ENCODE measurements at places on chromosomes 1 and 21.

- DNase-seq, result no peak
These were observed 27.0 kb downstream of the SDC3 start for GRCh38 chr1:30881319-30882181.

GRCh38 chr1:229993894-229994293 is 73.1 kb upstream of the GALNT2 start:
- no peak for DNase-seq

- DNase-seq, result no peak
These were observed 48.1 kb downstream of the NGF start for GRCh38 chr1:115289940-115290339.

DNA sequence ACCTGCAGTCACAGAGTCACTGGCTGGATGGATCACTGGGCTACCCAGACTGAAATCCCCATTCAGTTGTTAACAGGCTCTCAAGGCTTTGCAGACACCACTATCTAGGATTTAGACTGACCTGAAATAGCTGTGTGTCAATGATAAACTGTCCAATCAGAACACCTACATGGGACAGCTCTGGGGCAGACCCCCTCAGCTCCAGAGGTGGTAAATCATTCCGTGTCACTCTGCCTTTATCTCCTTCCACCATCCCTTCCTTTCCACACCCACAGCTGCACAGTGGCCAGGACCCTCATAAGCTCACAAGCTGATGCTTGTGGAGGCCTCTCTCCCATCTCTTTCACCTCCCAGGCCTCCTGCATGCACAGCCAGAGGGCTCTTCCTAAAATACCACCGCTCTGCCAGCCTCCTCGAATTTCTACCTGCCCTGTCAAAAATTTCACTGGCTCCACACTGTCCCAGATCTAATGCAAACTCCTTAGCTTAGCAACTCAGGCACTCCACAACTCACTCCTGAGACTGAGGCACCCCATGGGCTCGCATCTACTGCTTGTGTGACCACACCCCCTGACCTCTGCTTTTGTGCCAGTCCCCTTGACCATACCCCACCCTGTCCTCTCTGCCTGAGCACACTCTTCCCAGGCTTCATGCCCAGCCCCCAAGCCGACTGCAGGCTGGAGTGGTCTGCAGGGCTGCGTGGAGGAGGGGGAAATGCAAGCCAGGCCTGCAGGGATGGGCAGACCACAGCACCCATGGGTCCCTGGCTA is 5.8 kb downstream of the CAPZB start:
- DNase-seq, result no peak

- DNase-seq, result no peak
These were observed 20.7 kb downstream of the ITGB2 start for GRCh38 chr21:44899768-44900558.

DNA sequence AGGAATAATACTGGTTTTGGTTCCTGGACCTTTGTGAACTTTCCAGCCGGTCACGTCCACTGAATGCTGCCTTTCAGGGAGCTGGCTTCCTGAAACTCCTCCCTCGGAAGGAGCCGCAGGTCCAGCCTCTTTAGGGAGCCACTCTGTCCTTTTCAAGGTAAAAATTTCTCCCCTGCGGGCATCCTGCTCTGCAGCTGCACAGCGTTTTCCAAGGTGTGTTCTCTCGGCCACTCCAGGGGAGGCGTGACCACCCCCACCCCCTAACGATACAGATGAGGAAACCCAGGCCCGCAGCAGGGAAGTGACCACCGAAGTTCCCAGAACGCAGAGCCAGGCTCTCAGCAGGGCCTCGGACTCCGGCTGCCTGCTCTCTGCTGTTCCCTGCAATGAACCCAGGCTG is 21.5 kb downstream of the PADI2 start:
- DNase-seq, result no peak

GRCh38 chr1:164918140-164918539 is 359.2 kb downstream of the PBX1 start:
- DNase-seq, result no peak

DNA sequence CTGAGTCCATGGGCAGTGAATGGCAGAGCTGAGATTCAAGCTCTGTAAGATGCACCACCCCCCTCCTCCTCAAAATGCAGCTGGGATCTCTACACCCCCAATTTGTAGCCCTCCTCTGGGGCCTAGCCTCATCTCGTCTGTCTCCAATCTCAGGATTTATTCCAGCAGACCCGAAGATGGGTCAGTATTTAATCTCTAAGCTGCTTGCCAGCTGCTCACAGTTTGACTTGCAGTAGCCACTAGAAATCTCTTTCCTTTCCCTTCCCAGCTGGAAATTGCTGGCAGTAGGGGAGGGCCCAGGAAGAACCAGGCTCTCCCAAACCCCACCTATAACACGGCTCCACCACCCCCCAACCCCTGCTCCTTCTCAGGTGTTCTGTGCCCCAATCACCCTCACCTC is 1.5 kb downstream of the LACTBL1 start:
- no peak for DNase-seq

- no peak for DNase-seq
These were observed 898.6 kb downstream of the AMY1C start for GRCh38 chr1:104648269-104648691.

GRCh38 chr21:25412100-25412499 is 195.2 kb downstream of the MRPL39 start:
- no peak for DNase-seq

- no peak for DNase-seq
These were observed 71.5 kb downstream of the SMYD3 start for GRCh38 chr1:246435421-246436041.

DNA sequence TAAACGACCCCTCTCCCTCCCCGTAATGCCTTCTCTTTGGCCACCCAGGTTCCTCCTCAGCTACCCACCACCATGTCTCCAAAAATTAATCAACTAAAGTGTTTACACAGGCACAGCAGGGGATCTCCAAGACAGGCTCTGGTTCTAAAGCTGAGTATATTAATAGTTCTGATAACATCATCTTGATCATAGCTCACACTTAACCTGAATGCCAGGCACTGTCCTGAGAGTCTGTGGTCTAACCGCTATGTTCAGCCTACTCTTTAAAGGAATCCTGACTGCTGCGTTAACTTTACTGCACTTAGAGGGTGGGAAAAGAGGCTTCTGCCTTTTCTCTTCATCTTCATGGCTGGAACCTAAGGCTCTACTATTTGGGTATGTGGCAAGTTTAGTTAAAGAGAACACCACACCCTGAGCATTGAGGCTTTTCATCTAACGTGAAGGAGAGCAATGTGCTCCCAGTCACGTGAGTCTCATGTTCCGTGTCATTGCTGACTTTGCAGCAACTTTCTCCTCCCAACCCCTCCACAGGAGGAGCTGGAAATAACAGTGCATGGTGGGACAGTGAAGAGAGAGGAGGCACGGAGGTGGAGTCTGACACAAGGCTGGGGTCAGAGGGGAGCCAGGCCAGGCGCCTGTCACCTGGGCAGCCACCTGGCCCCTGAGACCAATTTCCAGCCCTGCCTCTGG is 86.4 kb downstream of the FAM78B start:
- no peak for DNase-seq

GRCh38 chr21:33433425-33434114 is 30.4 kb downstream of the IFNGR2 start:
- DNase-seq, result no peak

DNA sequence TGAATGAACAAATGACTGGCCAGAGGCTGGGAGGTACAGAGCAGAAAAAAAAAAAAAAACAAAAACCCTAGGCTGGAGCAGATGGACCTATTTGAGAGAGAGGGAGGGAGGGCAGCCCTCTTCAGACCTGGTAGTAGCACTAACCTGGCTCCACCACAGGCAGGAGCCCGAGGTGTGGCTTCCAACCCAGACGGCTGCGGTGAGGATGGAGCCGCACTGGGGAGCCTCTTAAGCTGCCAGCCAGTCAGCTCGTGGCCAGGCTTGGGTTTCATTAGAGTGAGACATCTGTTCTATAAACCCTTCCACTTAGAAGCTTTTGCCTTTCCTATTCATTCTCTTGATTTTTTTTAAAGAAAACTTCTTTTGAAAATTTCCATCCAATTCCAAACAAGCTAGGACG is 16.8 kb downstream of the LGR6 start:
- DNase-seq, result no peak

DNA sequence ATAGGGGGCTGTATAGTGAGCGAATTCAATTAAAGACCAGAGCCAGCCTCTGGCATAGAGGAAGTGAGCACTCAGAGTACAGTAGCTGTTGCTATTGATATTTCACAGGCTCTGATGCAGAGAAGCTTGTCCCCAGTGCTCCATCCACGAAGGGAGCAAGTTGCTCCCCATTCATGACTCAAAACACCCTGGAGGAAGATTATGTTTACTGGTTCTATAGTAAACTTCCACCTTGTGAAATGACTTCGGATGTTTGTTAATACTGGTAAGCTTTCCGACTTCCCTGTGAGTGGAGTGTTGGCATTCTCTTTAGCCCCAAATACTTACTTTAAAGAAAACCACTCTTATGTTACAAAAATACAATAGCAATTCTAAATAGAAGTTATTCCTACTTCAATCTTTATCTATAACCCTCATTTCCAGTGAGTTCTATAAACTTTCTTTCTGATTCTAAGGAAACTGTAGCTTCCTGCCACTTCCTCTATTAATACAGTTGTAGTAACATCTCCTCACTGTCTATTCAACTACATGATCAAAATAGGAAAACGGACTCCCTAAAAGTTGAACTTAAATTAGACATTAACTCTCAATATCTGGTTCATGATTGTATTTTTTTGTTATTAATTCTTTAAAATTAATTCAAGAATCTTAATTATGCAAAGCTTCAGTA is 46.4 kb downstream of the ZNF281 start:
- no peak for DNase-seq

GRCh38 chr1:108955881-108956280 is 7.4 kb downstream of the CLCC1 start:
- no peak for DNase-seq

GRCh38 chr1:37752583-37753471 is 12.1 kb downstream of the EPHA10 start:
- DNase-seq, result no peak

DNA sequence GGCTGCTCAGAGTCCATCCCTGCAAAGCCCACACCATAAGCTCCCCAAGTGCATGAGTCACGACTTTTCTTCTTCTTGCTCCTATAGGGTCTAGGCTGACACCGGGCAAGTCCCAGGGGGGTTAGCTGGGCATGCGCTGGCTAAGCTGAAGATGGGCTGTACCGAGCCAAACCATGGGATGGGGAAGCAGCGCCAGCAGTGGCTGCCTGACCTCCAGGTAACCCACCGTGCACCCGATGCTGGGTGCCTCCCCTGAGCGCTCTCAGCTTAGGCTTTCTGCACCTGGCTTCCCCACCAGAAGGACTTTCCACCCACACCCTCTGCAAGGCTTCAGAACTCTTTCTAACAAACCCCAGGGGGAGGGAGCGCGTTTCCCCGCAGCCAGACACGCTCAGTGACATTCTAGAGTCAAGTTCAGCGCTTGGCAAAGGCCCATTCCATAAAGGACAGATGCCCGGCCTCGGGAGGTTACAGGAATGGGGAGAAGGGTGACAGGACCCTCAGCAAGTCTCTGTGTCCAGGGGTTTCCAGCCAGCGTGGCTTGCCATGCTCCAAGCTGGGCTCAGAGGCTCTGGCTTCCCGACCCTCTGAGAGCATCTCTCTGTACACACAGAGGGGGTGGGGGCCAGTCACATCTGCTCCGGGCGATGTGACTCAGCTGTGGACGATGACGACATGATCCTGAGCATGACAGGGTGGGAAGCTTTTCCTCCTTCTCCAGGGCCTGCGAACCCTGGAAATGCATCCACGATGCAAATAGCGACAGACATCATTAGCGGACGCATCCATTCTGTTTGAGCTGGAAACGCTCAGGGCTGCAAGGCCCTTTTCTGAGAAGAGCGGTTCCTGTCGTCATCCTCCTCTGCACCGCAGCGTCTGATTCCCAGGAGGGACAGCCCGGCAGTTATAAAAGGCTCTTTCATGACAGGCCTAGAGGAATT is 107.8 kb downstream of the SIK1 start:
- peak; percentile 34 for DNase-seq

- peak; percentile 83 for DNase-seq
These were observed 70.6 kb upstream of the GCLM start for GRCh38 chr1:93979718-93980319.

DNA sequence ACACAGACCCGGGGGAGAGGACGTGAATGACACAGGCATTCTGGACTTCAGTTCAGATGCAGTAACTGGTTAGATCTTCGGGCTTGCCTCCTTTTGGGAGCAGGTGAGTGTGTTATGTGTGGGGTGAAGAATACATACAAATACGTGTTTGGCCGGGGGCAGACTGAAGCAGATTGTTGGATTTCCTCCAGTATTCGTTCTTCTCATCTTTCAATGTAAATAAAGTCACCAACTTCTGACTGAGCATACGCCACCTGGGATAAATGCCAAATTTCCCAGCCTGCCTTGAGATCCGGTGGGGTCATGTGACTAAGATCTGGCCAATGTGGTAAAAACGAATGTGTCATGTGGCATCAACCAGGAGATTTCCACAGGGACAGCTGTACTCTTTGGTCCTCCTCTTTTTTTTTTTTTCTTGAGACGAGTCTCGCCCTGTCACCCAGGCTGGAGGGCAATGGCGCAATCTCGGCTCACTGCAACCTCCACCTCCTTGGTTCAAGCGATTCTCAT is 189.8 kb downstream of the RGS7 start:
- no peak for DNase-seq

DNA sequence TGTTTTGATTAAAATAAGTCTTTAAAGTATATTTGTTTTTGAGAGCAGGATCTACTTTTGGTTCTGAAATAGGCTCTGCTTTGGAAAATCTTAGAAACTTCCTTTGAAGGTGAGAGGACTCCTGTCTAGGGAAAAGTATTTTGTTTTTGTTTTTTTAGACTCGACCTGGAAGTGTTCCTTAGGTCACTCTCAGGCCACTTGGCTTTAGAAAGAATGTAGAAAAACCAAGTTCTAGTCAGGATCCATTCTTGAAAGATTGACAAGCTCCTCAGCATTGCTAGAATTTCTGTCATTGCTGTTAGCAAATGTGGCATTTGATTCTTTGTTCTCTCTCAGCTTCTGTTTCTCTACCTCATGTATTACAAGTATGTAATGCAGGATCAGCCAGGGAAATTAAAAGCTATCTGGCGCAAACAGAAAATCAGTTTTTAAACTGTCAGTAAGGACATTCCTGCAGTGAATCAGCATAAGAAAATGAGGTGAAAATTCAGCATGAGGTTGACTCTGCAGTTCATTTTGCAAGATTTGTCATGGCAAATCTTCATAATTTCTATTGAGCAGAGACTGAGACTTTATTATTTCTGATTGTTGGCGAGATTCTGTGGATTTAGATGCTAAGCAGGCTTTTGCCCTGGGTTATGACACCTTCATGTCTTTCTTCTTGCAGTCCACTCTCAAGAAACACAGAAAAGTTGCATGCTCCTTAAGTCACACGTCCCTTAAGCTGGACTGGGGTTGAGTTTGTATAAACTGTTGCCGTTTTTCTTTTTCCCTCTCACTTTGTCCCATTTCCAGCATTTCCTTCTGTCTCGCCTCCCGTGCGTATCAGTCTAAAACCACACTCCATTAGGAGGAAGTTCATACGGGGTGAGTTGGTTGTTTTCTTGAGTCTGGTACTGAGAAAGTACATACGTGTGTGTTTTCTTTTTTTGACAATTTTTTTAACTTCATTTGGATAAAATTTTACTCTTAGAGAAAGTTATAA is 12.6 kb downstream of the NTPCR start:
- DNase-seq, result no peak

GRCh38 chr1:90405726-90406125 is 311.4 kb downstream of the BARHL2 start:
- DNase-seq, result no peak
